ENCODE measurements at places on chromosomes 11 and 22. TPM values are rescaled to one million over a fixed set of nuclear protein-coding genes. Genes with fewer than 3 reads are reported as not detected.

AP2A2 gene
- 59.8 TPM for total RNA-seq

ART1 gene
- not detected for total RNA-seq

ACTN3 gene
- total RNA-seq, result not detected

BRSK2 gene
- total RNA-seq, result 0.17 TPM

CENATAC gene
- 52.0 TPM for total RNA-seq

MMP3 gene
- total RNA-seq, result 5.8 TPM

NRXN2 gene
- 18.8 TPM for total RNA-seq

FBXO3 gene
- 44.8 TPM for total RNA-seq

SNX32 gene
- total RNA-seq, result 0.85 TPM

MS4A1 gene
- total RNA-seq, result not detected

TRPM5 gene
- total RNA-seq, result not detected

TCF20 gene
- 49.2 TPM for total RNA-seq

DAGLA gene
- 0.19 TPM for total RNA-seq

DNA sequence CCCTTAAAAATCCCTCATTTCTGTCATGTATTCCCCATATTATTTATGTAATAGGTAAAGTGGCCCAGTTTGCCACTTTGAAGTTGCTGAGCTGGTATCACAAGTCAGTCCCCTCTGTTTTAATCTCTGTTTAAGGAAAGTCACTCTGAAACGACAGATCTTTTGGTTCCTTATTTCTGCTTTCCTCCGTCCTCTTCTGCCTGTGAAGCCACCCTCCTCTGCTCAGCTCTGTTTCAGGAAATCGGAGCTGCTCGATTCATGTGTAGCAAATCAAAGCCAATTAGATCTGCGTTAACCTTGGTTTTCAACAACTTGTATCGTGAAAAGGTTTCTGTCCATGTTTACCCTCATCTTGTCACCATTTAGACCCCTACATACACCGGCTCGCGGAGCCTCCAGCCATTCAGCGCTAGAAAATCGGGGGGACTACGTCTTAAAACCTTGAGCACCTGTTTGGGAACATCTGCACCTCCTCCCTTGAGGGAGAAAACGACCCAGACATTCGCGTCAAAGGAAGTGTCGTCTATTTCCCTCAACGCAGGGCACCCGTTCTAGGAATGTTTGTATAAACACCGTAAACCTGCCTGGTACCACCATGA is 576 bp upstream of the SC5D start:
- DNase-seq, result no peak

DNA sequence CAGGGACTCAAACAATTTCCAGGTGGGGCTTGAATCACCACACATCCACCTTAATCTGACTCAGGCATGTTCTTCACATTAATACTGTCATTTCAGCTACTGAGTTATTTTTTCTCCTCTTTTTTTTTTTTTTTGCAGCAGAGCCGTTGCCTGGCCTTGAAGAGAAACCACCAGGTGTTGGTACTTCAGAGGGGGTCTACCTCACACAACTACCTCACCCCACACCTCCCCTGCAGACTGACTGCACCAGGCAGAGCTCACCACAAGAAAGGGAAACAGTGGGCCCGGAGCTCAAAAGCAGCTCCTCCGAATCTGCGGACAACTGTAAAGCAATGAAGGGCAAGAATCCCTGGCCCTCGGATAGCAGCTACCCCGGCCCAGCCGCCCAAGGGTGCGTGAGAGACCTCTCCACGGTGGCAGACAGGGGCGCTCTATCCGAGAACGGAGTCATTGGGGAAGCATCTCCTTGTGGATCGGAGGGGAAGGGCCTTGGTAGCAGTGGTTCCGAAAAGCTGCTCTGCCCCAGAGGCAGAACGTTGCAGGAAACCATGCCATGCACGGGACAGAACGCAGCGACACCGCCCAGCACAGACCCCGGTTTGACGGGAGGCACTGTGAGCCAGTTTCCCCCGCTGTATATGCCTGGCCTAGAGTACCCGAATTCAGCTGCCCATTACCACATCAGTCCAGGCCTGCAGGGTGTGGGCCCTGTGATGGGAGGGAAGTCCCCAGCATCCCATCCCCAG is 15.1 kb upstream of the SLC25A18 start:
- no peak for DNase-seq

DNA sequence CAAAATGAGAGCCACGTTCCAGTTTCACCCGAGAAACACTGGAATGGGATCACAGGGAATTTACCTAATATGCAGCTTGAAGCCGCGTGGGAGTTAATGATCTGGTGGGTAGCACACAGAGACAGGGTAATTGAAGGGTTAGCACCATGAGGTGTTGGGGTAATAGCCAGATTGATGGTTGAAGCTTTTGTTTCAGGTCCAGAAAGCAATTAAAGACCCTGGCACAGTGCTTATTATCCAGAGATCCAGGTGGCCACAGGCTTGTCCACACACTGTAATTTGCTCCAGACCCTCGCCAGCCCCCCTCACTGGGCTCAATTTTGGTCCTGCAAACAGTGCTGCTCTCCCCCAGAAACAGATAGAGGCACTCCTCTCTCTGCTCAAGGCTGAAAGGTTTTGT is 282.5 kb upstream of the ISX start:
- DNase-seq, result no peak

GRCh38 chr11:78351979-78352841 is 65.4 kb downstream of the GAB2 start:
- DNase-seq, result no peak

- no peak for DNase-seq
These were observed 51.3 kb upstream of the TOP3B start for GRCh38 chr22:22033803-22034468.

- DNase-seq, result no peak
These were observed 289.8 kb downstream of the CTTN start for GRCh38 chr11:70688142-70688541.

DNA sequence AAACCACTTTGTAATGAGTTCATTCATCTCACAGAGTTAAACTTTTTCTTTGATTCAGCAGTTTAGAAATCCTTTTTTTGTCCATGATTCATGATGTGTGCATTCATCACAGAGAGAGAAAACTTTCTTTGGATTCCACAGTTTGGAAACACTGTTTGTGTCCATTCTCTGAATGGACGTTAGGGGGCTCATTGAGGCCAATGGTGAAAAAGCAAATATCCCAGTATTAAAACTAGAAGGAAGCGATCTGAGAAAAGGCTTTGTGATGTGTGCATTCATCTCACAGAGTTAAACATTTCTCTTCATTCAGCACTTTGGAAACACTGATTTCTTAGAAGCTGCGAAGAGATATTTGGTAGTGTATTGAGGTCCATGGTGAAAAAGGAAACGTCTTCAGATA is 155.6 kb upstream of the TRIM48 start:
- DNase-seq, result no peak

- DNase-seq, result no peak
These were observed 57.8 kb upstream of the PTPN5 start for GRCh38 chr11:18849406-18849805.

DNA sequence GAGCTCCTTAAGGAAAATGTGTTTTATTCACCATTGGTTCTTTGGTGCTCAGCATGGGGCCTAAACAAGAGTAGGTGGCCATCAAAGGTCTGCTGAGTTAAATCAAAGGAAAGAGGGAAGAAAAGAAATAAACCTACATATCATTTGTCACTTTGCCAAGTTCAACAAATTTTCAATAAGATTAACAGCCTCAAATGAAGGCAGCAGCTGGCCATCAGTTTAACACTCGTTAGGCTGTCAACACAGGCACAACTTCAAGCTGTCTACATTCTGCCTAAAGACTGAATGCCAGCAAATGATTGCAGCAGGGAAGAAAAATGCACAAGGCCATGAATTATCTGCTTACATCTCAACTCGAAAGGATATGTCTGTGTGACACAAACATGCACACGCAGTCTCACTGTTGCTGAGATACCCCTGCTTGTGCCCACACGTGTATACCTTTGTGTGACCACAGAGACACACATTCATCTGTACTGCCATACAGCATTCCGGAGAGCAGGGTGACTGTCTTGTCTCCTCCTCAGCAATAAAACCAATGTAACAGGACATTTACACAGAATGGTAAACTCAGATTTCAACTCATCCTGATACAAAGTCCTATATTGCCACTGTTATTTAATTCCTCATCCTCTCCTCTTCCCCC is 40.1 kb downstream of the TRIM66 start:
- no peak for DNase-seq

DNA sequence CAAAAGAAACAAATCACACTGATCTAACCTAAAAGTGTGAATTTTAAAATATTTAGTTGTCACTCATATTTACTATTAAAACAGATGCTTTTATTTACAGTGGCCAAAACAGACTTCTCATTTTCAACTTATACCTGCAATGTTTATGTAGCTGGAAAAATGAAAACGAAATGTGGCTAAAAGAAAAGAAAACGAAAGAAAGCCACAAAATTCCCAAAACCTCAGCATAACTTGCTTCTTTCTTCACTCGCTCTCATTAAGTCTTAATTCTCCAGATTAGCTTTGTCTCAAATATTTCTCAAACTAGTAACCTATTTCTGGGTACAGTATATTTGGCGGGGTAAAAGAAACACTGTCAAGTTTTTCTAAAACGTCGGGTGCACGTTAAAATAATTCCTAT is 693 bp downstream of the CSTF3 start:
- no peak for DNase-seq

- no peak for DNase-seq
These were observed 122.6 kb downstream of the SIK3 start for GRCh38 chr11:116975661-116976060.

- DNase-seq, result no peak
These were observed 15.3 kb downstream of the PTS start for GRCh38 chr11:112241486-112241885.

- peak; percentile 43 for DNase-seq
These were observed 24.7 kb upstream of the TIMP3 start for GRCh38 chr22:32776802-32777201.

GRCh38 chr11:123640677-123641494 is 13.5 kb downstream of the SCN3B start:
- peak; percentile 24 for DNase-seq

- no peak for DNase-seq
These were observed 497.5 kb downstream of the SOX6 start for GRCh38 chr11:15858881-15859280.

DNA sequence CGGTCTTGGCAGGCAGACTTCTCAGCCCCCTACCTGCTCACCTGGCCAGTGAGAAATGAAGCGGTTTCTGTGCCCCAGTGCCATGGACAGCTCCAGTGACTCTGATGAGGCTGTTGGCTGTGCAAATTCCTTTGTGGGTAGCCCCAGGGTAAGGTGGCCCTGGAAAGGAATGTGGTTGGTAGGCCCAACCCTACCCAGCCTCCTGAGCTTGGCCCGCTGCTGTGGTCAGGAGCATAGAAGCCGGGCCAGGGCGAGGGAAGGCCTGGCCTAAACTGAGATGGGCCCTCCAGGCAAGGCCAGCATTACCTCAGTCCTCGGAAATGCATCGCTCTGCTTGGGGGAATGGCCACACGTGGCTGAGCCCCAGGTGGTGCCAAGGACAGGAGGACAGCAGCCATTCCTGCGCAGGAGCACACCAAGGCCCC is 16.9 kb downstream of the DAGLA start:
- peak; percentile 87 for DNase-seq

DNA sequence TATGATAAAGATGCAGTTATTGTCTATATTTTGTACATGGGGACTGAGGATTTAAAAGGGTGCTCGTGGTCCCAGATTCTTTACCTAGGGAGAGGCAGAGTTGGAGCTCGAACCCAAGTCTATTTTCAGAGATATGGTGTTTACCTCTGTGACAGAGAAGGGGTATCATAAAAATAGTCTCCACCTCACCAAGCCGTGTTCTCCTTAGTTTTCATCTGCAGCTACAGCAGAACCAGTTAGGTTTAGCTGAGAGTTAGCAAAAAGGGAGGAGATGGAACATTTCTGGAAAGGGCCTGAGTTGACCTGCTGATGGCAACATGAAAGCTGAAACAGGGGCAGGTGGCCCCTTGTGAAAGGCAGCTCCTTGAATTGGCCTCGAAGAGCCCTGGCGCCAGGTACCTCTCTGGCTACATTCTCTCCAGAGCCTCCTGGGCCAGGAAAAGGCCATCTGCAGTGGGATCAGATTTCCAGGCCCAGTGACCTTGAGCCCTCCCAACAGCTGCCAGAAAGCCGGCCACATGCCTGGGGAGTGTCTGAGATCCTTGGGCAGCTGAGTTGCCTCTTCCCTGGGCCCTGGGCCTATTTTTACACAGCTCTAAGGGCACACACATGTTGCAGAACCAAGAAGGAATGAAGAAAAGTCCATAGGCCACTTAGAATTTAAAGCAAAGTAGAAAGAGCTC is 136.6 kb downstream of the NAV2 start:
- DNase-seq, result no peak

DNA sequence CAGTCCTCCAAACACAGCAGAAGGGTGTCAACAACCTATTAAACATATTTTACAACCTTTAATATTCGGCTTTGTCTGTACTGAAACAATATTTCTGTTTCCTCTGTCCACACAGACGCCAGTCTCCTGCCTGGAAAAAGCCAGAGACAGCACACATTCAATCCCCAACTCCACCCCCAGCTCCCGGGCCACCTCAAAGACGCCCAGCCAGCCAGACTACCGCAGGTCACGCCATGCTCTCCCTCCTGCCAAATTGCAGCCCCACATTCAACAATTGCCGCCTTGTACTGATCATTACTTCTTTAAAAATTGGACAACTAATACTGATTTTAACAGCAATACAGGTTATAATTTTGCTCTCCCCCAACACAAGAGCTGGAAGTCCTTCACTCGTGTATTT is 1.2 kb downstream of the SERGEF start:
- DNase-seq, result no peak

DNA sequence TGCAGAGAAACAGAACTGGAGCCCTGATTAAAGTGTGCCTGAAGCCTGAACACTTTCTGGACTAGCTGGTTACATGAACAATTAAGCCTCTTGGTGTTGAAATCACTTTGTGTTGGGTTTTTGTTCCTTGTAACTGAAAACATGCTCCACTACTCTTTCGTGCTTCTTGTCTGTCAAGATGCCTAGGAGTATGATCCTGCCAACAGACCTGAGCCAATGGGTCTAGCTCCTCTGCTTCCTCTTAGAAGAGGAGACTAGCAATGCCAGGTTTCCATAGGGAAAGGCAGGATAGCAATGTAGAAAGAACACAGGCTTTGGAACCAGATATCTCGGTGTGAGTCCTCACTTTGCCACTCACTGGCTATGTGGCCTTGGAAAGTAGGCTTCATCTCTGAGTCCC is 40.3 kb downstream of the IRAG1 start:
- DNase-seq, result no peak
